Mesothelial cell of epicardium (in vitro differentiated cells): ENCODE measurements at places on chromosomes 2 and 18. TPM values are rescaled to one million over a fixed set of nuclear protein-coding genes. Genes with fewer than 3 reads are reported as not detected.

DNA sequence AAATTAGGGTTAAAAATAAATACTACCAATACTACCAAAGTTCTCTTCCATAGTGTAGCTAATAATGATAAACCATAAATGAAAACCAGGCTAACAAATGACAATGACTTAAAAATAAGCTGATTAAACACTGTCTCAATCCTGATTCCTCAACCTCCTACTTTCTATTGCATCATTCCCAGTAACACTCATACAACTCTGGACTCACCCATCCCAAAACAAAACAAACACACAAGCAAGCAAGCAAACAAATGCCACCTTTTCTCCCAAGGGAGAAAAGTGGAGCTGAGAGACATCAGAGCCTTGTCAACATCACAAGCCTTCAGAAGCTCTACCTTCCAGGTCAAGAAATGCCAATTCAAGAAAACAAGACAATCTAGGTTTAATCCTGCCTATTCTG, 620.7 kb downstream of the NYAP2 start:
- DNase-seq = no peak

GRCh38 chr2:85779641-85780315, 26.0 kb downstream of the ATOH8 start:
- no peak for DNase-seq

GRCh38 chr2:113079131-113079530, 11.4 kb downstream of the IL1F10 start:
- no peak for DNase-seq

CUL3 gene
- total RNA-seq = 91.0 to 97.5 TPM (median 94.8 TPM) in 3 replicates

DNA sequence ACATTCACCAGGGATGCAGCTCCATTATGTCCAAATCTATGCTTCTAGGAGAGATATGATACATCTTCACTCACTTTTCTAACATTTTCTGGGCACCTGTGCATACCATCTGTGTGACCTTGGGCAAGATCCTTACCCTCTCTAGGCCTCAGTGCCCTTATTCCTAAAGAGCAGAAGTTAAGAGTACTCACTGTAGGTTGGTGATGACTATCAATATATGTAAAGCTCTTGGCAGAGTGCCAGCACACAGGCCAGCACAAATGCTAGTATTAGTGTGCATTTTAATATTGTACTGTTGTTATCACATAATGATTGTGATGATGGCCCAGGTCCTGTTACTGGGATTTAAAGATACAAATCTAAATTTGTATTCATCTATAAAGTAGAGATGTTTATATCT, 199.2 kb downstream of the RAD51AP2 start:
- no peak for DNase-seq

SERPINB13 gene
- 0.27 to 0.77 TPM (median 0.38 TPM) in 3 replicates for total RNA-seq

DNAJC5G gene
- total RNA-seq = 0.18 to 0.27 TPM in 2 of 3 replicates, not detected in the other
